ENCODE measurements at places on chromosomes 1 and 21. TPM values are rescaled to one million over a fixed set of nuclear protein-coding genes. Genes with fewer than 3 reads are reported as not detected.

- DNase-seq = no peak
- H3K27ac ChIP-seq = no peak overlapping the region
- H3K36me3 ChIP-seq = no peaks in the 10 kb centered on the region
- H3K4me3 ChIP-seq = no peak overlapping the region
- no peaks in the 10 kb centered on the region for H3K27me3 ChIP-seq
Measured at GRCh38 chr1:58921342-58921741, 137.5 kb upstream of the JUN start.

GRCh38 chr1:53411541-53412152, 47.6 kb upstream of the DMRTB1 start:
- peaks cover 16% of the 10 kb centered on the region for H3K27me3 ChIP-seq
- H3K27ac ChIP-seq = no peak overlapping the region
- no peaks in the 10 kb centered on the region for H3K36me3 ChIP-seq
- H3K4me3 ChIP-seq = no peak overlapping the region
- no peak for DNase-seq
- no peaks in the 10 kb centered on the region for H3K4me1 ChIP-seq

Gene OR2T2
- not detected for total RNA-seq

DNA sequence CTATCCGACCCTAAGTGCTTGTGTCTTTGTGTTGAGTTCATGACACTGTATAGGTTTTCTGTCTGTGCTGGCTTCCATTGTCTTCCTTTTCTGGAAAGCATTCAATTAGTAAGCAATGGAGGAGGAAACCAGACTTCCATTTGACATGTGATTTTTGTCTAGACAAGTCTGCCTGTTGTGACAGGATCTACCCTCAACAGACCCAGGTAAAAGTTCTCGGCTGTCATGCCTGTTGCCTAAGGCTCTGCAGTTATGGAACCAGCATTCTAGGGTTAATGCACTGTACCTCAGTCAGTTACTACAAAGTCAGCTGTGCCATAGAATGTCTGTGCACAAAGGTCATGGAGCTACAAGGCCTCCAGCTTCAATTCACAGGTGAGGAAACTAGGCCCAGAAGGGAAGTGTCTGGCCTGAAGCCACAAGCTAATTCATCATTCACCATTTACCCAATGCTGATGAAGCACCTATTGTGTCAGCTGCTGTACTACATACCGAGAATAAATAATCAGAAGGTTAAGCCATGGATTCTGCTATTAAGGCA, 72.3 kb downstream of the PLPP3 start:
- H3K27me3 ChIP-seq = no peaks in the 10 kb centered on the region
- no peaks in the 10 kb centered on the region for H3K36me3 ChIP-seq
- peak overlapping the region; percentile 13 for H3K27ac ChIP-seq
- no peaks in the 10 kb centered on the region for H3K4me1 ChIP-seq
- no peak for DNase-seq

- no peaks in the 10 kb centered on the region for H3K36me3 ChIP-seq
- no peak overlapping the region for H3K4me3 ChIP-seq
- H3K27ac ChIP-seq = peak overlapping the region; percentile 39
- no peak for DNase-seq
- H3K4me1 ChIP-seq = no peaks in the 10 kb centered on the region
Measured at GRCh38 chr1:184507604-184508280, 120.9 kb downstream of the C1orf21 start.

DNA sequence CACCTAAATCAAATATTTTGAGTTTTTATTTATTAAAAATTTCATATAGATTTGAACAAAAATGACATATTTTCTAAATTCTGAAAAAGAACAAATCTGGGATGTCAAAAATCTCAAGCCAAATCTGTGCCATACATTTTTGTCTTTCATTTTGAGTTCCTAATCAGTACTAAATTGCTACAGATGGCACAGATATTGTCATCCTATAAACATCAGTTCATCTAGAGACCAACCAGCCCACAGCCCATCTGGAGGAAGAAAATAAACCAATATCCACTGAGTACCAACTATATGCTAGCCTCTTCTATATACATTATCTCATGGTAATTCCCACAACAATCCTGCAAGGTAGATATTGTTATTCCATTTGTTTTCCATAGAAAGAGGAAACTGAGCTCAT, 156.8 kb upstream of the ATP1B1 start:
- H3K27me3 ChIP-seq = no peaks in the 10 kb centered on the region
- no peaks in the 10 kb centered on the region for H3K36me3 ChIP-seq
- H3K4me1 ChIP-seq = no peaks in the 10 kb centered on the region
- DNase-seq = no peak
- H3K27ac ChIP-seq = no peak overlapping the region

Gene LRRC7
- not detected for total RNA-seq

GRCh38 chr1:184297244-184297750, 89.5 kb upstream of the C1orf21 start:
- DNase-seq = no peak
- H3K36me3 ChIP-seq = no peaks in the 10 kb centered on the region
- peak overlapping the region; percentile 58 for H3K27ac ChIP-seq
- H3K4me3 ChIP-seq = no peak overlapping the region
- no peaks in the 10 kb centered on the region for H3K27me3 ChIP-seq
- no peaks in the 10 kb centered on the region for H3K4me1 ChIP-seq

- no peak overlapping the region for H3K4me3 ChIP-seq
- H3K4me1 ChIP-seq = no peaks in the 10 kb centered on the region
- peaks cover 9% of the 10 kb centered on the region for H3K27me3 ChIP-seq
- no peak overlapping the region for H3K27ac ChIP-seq
Measured at GRCh38 chr1:26401891-26402290, 8.7 kb upstream of the LIN28A start.

Gene IQCC
- 2.3 TPM for total RNA-seq

DNA sequence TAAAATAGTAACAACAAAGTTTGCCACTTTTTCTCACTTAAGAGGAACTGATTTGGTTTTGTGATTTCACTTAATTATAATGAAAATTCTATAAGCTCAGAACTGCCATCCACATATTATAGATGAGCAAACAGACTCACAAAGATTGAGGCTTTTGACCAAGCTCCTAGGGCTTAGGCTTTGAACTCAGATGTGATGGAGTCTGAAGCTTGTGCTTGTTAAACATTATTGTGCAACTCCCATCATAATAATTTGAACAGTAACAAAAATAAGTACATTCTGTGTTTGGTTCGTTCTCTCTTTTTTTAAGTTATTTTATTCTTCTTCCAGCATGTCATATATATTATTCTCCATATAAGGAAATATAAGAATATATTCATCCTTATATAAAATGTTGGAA, 403.4 kb downstream of the PTPRC start:
- no peak for DNase-seq
- H3K36me3 ChIP-seq = no peaks in the 10 kb centered on the region
- no peaks in the 10 kb centered on the region for H3K4me1 ChIP-seq
- no peak overlapping the region for H3K27ac ChIP-seq

- no peak overlapping the region for H3K4me3 ChIP-seq
- H3K27ac ChIP-seq = no peak overlapping the region
- no peaks in the 10 kb centered on the region for H3K27me3 ChIP-seq
- H3K4me1 ChIP-seq = no peaks in the 10 kb centered on the region
- no peaks in the 10 kb centered on the region for H3K36me3 ChIP-seq
Measured at GRCh38 chr1:183273300-183273699, 87.2 kb downstream of the LAMC2 start.

- H3K4me1 ChIP-seq = no peaks in the 10 kb centered on the region
- no peaks in the 10 kb centered on the region for H3K27me3 ChIP-seq
- no peak overlapping the region for H3K27ac ChIP-seq
- H3K36me3 ChIP-seq = no peaks in the 10 kb centered on the region
- DNase-seq = no peak
Measured at GRCh38 chr21:33690874-33691273, 48.6 kb downstream of the ITSN1 start.

DNA sequence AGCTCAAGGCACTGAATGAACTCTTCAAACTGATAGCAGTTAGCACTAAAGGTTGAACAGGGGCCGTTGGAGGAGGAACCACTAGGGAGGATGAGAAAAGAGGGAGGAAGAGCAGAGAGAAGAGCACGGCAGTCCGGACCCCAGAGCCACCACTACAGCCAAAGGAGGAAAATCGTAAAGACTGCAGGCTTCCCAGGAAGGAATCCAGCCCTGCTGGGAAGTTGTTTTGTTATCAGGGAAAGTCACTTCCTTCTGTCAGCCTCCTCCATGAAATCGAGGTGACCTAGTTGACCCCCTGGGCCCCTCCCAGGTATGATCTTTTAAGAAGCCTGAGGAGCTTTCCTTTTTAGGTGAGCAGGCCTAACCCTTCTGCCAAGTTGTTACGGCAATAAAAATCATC, 88.2 kb downstream of the PBX1 start:
- no peaks in the 10 kb centered on the region for H3K27me3 ChIP-seq
- DNase-seq = no peak
